Heart right ventricle (tissue), 16 donors: ENCODE measurements at places on chromosomes 1 and 21. TPM values are rescaled to one million over a fixed set of nuclear protein-coding genes. Genes with fewer than 3 reads are reported as not detected.

KPRP gene
- total RNA-seq: not detected

SPATA21 gene
- total RNA-seq: not detected

- no peak for DNase-seq
These were observed 170.0 kb downstream of the FCRL5 start for GRCh38 chr1:157382351-157382750.

- DNase-seq: peak; percentile 77
These were observed at the start of gene SMYD2 for GRCh38 chr1:214281021-214281719. Gene SMYD2, plus strand, starts transcription at chr1:214281159. Its CDS starts 96 bp downstream, at chr1:214281255.

DNA sequence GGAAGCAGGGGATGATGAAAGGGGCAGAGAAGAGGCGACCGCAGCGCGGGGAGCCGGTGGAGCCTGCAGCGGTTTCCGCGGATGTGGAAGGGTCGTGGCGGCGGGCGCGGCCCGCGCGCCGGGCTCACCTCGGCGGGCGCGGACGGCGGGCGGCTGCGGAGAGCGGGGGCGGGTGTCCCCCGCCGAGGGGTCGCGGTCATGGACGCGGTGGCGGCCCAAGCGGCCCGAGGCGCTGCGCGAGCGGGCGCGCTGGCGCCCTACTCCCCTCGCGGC is 572 bp downstream of the LPGAT1 start:
- no peak for DNase-seq

- no peak for DNase-seq
These were observed 362.6 kb upstream of the C1orf87 start for GRCh38 chr1:60436186-60436585.

DNA sequence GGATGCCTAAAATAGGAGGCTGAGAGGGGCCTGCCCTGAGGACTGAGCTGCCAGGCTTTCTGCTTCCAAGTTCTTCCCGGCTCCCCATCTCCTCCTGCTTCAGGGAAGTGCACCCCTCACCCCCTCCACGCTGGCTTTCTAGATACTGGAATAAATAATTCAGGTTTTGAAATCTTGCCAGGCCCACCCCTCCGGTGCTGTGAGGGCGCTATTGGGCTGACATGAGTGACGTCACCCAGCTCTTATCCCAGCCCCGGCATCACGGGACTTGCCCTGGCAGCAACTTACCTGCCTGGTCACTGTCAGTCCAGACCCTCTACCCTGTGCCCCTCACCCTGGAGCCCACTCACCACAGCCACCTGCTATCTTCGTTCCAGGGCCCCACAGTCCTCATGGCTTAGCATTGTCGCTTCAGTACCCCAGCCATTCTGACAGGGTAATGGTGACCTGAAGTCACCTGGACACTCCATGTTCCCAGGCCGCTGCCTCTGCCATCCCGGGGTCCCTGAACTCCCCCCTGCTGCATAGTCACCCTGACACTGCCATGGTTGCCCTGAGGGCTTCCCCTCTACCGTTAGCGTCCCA is 819 bp upstream of the GPR3 start:
- DNase-seq: peak; percentile 70

- DNase-seq: no peak
These were observed 111.9 kb downstream of the OMA1 start for GRCh38 chr1:58434607-58435006.

DNA sequence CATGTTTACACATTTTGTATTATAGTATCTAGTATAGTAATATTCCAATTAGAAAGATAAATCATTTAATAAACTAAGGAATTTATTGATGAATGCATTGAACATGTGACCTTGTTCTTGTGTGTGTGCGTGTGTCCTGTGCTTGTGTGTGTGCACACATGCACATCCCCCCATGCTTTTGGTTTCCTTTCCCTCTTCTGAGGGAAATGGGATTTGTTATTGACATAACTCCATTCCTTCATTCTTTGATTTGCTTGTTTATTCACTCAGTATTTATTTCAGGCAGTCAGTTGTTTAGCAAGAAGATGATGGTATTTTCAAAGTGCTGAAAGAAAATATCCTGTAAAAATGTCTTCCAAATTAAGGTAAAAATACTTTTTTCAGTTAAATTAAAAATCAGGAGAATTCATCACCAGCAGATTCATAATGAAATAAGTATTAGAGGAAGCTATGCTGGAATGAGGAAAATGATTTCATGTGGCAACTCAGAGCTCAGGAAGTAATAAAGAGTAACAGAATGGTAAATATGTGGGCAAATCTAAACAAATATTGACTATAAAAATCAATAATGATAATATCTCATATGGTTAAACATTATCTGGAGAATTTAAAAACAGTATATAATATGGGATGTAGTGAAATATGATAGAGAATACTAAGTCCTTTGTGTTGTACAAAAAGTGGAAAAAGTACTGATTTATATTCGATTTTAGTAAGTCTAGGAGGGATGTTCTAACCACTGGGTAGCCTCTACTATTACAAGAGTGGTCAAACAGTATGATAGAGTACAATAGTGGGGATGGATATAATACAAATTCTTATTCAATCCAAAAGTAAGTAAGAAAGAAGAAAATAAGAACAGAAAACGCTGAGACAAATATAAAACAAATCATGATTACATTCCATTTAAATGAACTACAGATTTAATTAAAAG is 35.2 kb upstream of the SIPA1L2 start:
- DNase-seq: no peak

DNA sequence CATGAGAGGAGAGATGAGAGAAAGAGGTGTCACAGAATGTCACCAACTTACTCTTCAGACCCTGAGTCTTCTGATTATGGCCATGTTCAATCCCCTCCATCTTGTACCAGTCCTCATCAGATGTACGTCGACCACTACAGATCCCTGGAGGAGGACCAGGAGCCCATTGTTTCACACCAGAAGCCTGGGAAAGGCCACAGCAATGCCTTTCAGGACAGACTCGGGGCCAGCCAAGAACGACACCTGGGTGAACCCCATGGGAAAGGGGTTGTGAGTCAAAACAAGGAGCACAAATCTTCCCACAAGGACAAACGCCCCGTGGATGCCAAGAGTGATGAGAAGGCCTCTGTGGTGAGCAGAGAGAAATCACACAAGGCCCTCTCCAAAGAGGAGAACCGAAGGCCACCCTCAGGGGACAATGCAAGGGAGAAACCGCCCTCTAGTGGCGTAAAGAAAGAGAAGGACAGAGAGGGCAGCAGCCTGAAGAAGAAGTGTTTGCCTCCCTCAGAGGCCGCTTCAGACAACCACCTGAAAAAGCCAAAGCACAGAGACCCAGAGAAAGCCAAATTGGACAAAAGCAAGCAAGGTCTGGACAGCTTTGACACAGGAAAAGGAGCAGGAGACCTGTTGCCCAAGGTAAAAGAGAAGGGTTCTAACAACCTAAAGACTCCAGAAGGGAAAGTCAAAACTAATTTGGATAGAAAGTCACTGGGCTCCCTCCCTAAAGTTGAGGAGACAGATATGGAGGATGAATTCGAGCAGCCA is 8.0 kb downstream of the ELOA start:
- no peak for DNase-seq

DNA sequence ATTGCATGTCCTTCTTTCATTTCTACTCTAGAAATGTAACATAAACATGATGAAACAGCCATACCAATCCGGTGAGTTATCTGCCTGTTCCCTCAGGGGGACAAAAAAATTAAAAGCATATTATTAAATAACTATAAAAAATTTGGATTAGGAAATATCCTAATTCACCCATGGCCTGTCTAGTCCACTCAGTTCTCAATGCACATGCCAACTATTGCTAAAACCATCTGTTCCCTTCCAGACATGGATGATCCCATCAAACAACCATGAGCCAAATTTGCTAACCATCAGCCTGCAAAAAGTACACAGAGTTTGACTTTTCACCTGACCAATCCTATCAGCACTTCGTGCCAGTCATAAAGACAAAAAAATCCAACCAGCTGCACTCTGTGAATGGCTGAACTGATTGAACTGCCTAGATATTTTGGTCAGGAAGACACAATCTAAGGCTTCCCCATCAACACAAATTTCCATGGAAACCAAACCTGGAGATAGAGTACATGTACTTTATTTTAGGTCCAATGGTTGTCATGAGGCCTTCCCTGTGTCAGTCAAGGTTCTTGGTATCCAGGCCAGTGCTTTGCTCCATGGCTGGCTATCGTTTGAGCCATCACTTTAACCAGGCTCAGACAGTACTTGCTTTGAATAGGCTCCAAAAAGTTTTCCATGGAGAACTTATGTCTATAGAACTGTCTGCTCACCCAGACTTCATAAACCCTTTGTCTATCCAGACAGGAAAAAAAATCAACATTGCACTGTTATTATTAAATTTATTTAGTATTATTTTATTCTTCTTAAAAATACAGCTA is 570.8 kb downstream of the LTN1 start:
- no peak for DNase-seq
